ENCODE measurements at places on chromosomes 6 and 20.
A peak's percentile ranks its signal among the peaks of the same experiment; 100 is the strongest.

- no peak for DNase-seq
These were observed 182.7 kb downstream of the TFAP2B start for GRCh38 chr6:51001399-51001798.

- no peak for DNase-seq
These were observed 147.8 kb downstream of the EYA2 start for GRCh38 chr20:47042464-47042863.

- no peak for DNase-seq
These were observed 14.9 kb downstream of the NEDD9 start for GRCh38 chr6:11217360-11218101.

DNA sequence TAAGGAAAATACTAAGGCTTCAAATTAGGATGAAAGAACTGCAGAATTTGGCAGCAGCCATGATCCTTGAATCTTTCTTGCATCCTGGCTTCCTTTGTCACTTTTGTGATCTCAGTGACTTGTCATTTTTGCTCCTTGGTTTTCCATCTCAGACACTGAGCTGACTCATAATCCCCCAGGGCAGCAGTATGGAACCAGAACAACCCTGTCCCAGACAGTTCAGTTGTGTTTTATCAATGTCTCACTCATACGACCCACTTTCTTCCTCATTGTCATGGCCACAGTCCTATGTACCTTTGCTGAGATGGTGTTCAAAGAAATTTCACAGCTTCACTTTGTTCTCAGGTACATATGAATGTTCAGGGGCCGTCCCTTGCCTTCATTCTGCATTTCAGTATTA is 488.5 kb upstream of the BTBD3 start:
- DNase-seq = no peak

GRCh38 chr20:20063941-20064702 is 11.8 kb downstream of the CFAP61 start:
- no peak for DNase-seq

GRCh38 chr20:17314264-17314663 is 87.4 kb downstream of the PCSK2 start:
- no peak for DNase-seq

DNA sequence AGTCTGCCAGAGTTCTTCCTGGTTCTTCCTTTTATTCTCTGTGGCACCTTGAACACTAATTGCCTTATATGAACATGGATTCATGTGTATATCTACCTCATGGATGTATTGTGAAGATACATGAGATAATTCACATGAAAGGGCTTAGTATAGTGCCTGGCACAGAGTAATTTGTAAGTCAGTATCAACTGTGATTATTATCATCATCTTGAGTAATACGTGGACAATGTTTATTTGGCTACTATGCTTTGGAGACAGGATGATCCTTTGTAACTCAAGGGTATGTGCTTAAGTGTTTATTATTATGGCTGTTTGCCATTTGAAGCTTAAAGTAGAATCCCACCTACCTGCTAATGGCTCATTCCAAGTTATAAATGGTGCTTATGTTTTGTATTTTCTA is 16.0 kb downstream of the DOP1A start:
- DNase-seq = no peak

DNA sequence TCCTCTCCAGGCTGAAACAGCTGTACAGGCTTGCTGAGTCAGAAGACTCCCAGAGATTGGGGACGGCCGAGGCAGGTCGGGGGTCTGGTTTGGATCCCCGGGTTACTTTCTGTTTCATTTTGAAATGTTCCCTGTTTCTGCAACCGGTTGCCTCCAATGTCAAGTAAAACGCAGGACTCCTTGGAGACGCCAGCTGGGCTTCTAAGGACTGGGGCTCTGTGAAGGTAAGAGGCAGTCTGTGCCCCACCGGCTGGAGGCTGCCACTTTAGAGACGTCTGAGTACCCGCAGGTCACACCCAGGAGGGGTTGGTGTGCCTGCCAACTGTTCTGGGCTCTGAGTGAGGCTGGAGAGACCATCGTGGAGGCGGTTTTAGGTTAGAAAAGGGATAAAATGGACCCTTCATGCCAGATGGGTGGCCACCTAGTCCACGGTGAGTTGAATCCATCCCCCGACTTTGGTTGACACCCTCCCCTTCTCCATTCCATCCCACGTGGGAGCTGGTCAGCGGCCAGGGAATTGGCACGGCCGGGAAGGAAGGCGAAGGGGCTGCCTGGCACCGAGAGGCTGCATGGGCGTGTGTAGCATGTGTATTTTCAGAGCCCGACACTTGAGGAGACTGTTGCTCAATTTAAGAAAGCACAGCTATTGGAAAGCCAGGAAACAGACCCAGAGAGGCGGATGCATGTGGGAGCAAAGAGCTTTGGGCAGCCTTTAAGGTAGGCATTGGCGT is 240.9 kb downstream of the PHACTR1 start:
- DNase-seq = peak; percentile 66

- peak; percentile 14 for DNase-seq
These were observed 1.1 kb upstream of the RPS12 start for GRCh38 chr6:132813173-132813856.

GRCh38 chr20:47774131-47774777 is 11.0 kb downstream of the SULF2 start:
- no peak for DNase-seq

GRCh38 chr6:129890164-129890563 is 29.0 kb upstream of the TMEM244 start:
- DNase-seq = peak; percentile 14

DNA sequence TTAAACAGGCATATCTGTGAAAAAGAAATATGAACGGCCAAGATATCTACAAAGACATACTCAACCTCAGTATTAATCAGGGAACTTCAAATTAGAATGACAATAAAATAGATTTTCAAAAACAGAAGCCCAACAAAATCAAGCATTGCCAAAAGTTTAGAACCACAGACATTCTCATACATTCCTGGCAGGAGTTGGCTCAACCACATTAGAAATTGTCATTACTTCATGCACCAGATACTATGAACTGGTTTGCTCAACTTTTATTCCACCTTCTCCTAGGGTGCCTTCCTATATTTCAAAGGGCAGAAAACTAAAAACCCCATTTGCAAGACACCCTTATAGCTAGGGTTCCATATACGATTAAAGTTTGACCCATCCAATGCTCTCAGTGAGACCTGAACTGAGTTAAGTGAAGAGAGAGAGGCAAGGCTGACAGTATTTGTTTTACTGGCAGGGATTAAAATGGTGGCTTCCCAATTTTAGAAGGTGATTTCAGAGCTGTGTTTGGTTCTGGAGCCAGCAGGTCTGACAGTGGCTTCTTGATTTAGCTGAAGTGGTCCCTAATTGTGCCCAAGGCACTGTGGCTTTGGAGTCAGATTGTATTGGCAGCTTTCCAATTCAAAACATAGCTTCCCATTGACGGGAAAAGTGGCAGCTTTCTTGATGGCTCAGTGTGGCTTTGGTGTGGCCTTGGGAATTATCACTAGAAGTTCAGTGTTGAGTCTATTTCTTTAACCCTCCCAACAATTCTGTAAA is 77.1 kb upstream of the CDYL start:
- DNase-seq = peak; percentile 56

GRCh38 chr6:2542858-2543218 is 207.9 kb downstream of the MYLK4 start:
- DNase-seq = no peak

DNA sequence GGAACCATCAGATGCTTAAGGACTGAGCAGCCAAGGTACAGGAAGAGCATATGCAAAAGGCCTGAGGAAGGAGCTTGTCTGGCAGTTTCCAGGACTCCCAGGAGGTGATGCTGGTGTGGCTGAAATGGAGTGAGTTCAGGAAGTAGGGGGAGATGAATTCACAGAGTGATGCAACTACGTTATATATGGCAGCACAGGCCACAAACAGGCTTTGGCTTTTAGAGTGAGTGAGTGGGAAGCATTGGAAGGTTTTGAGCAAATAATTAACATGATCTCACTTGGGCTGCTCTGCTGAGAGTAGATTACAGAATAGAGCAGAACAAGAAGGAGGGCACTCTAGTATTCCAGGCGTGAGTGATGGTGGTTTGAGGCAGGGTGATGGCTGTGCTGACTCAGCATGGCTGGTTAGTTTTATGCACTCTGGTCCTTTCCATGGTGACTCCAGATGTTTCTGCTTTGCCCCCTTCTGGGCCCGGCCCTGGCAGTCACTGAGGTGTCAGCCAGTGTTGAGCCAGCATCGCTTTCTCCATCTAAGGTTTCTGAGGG is 6.5 kb downstream of the BTN2A2 start:
- DNase-seq = no peak

- no peak for DNase-seq
These were observed 95.3 kb upstream of the SNX9 start for GRCh38 chr6:157727629-157728182.

GRCh38 chr20:53020834-53021233 is 48.7 kb downstream of the TSHZ2 start:
- no peak for DNase-seq

- peak; percentile 49 for DNase-seq
These were observed 753.1 kb downstream of the MAFB start for GRCh38 chr20:39935901-39936300.

GRCh38 chr6:40779409-40779808 is 192.2 kb upstream of the LRFN2 start:
- DNase-seq = peak; percentile 96

GRCh38 chr6:32096394-32097258 is 12.5 kb downstream of the TNXB start:
- DNase-seq = no peak

DNA sequence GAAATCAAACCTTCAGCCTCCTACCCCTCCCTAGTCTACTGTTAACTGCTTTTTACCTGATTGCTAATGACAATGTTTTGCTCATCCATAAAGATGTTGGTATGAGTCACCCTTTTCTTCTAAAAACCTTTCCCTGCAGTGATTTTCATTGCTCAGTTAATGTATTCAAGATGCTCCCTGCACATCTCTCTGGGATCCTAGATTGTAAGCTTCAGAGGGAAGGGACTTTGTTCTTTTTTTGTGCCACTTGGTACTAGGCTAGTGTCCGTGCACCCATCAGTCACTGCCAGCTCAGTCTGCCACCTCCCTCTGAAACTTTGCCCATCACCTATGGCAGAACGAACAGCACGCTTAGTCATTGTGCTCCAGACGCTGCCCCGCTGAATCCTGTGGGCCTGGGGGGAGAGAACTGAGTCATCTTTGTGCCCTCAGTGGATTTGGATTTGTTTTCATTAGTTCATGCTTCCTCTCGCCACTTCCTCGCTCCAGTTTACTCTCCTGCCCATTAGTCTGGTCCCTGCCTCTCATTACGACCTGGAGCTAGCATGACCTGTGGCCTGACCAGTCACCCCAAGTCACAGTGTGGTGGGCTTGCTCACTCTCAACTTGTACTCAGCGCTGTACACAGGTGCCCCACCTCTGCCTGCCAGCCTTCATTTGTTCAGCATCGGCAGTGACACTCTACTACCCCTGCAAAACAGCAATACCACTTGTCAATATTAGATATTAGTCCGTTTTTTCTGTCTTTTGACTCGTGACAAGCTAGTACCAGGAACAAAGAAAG is 78.0 kb upstream of the TMEM181 start:
- DNase-seq = peak; percentile 79

GRCh38 chr20:44157061-44157460 is 29.9 kb downstream of the JPH2 start:
- DNase-seq = no peak
